NCI-H187 (cell line): ENCODE measurements at places on chromosomes 5 and 9.

DNA sequence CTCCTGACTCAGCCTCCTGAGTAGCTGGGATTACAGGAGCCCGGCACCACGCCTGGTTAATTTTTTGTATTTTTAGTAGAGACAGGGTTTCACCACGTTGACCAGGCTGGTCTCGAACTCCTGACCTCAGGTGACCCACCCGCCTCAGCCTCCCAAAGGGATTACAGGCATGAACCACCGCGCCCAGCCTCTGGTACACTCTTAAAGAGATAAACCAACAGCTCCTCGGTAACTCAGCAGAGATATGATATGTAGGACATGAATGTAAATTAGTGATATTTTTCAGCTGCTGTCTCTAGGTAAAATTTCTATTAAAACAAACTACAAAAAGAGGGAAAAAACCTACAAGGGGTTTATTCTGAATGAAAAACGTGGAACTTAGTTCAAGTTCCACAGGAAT lies 42.8 kb upstream of the HK3 start:
- no peak for DNase-seq

GRCh38 chr5:178895615-178896571 lies at the start of gene ZFP2:
ZFP2 (plus strand) TSS chr5:178895913; CDS start chr5:178931314, 35,401 bp downstream.
- DNase-seq, result no peak

DNA sequence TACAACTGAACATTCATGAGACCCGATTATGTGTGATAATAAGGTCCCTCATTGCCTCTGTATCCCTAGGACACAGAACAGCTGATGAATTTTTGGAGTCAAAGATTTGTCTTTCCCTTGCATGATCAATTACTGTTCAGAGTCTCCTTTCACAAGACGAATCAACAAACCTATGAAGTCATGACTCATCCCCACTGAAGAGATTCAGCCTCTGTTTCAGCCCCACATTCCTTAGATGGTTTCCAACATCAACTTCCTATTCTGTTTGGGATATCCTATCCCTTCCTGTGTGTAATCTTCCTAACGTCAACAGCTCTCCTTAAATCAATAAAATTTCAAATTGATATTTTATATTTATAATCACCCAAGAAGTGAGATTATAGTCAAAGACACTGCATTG lies 199.0 kb downstream of the DNAH5 start:
- DNase-seq, result no peak

GRCh38 chr5:2754581-2755075 lies 3.2 kb upstream of the IRX2 start:
- no peak for DNase-seq

DNA sequence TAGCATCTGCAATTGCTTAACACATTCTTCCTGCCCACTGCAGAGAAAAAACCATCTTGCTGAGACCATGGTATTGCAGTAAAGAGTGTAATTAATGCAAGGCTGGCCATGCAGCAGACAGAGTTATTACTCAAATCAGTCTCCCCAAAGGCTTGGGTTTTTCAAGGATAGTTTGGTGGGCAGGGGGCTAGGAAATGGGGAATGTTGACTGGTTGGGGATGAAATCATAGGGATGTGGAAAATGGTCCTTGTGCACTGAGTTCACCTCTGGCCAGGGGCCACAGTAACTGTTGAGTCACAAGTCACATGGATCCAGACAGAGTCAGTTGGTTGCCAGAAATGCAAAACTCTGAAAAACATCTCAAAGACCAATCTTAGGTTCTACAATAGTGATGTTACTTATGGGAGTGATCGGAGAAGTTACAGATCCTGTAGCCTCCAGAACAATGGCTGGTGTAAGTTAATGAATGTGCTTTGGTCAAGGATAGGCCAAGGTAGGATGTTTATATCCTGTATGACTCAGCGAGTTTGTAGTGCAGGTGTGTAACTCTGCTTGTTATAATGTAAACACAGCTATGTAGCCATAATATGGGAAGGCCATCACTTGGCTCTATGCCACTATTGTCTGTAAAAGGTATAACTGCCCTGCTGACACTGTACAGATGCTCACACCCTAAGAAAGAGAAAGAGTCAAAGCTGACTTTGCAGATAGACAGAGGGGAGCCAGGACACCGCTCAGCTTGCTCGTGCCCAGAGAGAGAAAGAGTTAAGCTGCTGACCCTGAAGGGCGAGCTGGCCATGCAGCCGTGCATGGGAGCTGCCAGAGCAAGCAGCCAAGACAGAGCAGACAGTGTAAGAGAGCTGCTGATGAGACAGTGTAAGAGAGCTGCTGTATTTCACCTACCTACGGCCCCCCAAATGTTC lies 27.2 kb downstream of the C9orf152 start:
- DNase-seq, result no peak

- no peak for DNase-seq
These were observed at the start of gene SLC25A2 for GRCh38 chr5:141303756-141304155. SLC25A2 (minus strand) TSS chr5:141304049; CDS start chr5:141303865, 184 bp downstream.

GRCh38 chr5:170511551-170512258 lies 7.9 kb downstream of the KCNIP1 start:
- no peak for DNase-seq

- DNase-seq, result no peak
These were observed 2.0 kb upstream of the PTGR1 start for GRCh38 chr9:111601237-111602018.

GRCh38 chr5:64972591-64972990 lies 203.9 kb downstream of the CWC27 start:
- DNase-seq, result no peak

GRCh38 chr5:59660737-59661136 lies 232.8 kb downstream of the PDE4D start:
- DNase-seq, result no peak

GRCh38 chr9:1709347-1709746 lies 305.8 kb upstream of the SMARCA2 start:
- no peak for DNase-seq

GRCh38 chr5:37850226-37850865 lies 10.5 kb upstream of the GDNF start:
- DNase-seq, result no peak

DNA sequence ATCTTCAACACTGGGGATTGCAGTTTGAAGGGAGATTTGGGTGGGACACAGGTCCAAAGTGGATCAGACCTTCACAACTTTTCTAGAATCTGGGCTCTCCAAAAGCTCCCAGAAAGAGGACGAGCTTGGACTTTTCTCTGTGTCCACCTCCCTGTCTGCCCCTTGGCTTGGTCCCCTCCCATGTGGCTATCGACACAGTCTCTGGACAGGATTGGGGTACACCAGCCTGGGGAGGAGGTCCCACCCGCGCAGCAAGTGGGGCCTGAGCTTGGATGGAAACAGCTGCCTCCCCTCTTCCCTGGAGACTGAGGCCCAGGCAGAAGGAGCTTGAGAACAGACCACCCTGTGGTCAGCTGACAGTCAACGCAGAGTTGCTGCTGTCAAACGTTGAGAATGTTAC lies 84.6 kb upstream of the FCN1 start:
- no peak for DNase-seq

DNA sequence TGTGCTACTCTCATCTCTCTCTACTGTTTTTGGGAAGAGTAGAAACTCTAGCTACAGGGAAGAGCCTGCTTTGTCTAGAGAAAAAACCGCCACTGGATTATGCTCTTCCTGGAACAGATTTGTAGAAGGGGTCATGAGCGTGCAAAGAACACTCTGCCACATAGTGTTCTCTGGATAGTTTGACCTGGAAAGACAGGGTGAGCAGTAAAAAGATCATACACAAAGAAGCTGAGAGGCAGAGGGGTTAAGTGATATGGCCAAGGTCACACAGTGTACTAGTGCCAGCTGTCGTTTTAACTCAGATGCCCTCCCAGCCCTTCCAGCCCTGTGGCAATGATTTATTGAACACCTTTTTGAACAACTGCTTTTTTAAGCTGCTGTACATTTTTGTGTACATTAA lies 182.2 kb downstream of the NNT start:
- no peak for DNase-seq

- no peak for DNase-seq
These were observed 86.7 kb downstream of the SLC44A1 start for GRCh38 chr9:105331160-105331559.

DNA sequence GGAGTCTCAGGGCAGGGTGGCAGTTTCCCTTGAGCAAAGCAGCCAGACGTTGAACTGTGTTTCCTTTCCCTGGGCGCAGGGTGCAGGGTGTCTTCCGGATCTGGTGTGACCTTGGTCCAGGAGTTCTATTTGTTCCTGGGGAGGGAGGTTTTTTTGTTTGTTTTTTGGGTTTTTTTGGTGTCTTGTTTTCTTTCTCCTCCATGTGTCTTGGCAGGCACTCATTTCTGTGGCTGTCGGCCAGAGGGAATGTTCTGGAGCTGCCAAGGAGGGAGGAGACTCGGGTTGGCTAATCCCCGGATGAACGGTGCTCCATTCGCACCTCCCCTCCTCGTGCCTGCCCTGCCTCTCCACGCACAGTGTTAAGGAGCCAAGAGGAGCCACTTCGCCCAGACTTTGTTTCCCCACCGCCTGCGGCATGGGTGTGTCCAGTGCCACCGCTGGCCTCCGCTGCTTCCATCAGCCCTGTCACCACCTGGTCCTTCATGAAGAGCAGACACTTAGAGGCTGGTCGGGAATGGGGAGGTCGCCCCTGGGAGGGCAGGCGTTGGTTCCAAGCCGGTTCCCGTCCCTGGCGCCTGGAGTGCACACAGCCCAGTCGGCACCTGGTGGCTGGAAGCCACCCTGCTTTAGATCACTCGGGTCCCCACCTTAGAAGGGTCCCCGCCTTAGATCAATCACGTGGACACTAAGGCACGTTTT lies 3.5 kb upstream of the PHYHD1 start:
- no peak for DNase-seq

GRCh38 chr5:63081402-63081801 lies 502.8 kb downstream of the LRRC70 start:
- no peak for DNase-seq

DNA sequence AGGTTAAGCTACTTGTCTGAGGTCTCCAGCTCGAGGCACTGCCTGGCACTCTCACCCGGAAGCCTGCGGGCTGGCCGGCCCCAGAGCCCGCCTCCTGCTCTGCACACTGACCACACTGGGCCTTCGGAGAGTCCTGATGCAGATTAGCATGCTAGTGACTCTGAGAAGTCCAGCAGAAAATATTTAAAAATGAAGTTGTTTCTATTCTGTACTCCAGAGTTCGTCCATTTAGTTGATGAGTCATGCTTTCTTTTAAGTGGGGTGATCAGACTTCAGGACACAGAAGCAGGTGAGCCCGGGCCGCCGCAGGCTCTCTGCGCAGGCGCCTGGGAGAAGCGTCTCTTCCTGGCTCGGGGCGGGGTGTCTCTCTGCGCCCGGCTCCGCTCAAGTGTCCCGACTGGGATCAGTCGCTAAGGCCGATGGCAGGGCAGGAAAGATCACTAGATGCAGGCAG lies 32.5 kb downstream of the FAM240B start:
- DNase-seq, result peak; percentile 14

DNA sequence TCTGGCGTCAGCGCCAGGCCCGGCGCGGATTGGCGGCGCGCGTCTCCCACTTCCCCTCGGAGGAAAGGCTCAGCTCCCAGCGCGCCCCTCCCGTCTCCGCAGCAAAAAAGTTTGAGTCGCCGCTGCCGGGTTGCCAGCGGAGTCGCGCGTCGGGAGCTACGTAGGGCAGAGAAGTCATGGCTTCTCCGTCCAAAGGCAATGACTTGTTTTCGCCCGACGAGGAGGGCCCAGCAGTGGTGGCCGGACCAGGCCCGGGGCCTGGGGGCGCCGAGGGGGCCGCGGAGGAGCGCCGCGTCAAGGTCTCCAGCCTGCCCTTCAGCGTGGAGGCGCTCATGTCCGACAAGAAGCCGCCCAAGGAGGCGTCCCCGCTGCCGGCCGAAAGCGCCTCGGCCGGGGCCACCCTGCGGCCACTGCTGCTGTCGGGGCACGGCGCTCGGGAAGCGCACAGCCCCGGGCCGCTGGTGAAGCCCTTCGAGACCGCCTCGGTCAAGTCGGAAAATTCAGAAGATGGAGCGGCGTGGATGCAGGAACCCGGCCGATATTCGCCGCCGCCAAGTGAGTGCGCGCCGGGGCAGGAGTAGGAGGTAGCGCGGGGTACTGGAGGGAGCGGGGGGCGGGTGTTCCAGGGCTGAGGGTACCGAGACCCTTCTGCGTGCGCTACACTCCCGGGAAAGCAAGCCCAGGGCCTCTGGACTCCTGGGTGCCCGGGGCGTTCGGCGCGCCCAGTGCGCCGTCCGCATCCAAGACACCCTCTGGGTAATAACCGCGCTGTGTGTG lies at the start of gene MSX2:
TSS of gene MSX2 (plus strand) at position 99 of the 777 bp plus-strand sequence. CDS start at position 177, 78 bp downstream.
- no peak for DNase-seq

DNA sequence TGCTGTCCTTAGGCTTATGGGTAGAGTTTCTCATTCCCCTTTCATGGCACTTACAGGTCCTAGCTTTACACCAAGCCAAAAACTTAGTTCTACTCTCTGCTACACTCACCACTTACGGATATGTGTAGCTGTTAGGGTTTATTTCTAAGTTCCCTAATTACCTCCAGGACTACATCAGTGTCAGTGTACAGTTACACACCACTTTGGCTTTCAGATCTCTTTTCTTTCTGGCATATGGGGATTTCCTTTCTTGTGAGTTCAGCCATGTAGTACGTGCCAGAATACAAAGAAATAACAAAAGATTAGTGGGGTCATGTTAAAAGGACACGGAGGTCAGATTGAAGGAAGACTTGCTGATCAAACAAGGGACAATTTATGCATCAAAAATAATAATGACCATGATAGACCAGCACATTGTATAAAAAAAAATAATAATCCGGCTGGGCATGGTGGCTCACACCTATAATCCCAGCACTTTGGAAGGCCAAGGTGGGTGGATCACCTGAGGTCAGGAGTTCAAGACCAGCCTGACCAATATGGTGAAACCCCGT lies 41.8 kb downstream of the LYRM7 start:
- no peak for DNase-seq

DNA sequence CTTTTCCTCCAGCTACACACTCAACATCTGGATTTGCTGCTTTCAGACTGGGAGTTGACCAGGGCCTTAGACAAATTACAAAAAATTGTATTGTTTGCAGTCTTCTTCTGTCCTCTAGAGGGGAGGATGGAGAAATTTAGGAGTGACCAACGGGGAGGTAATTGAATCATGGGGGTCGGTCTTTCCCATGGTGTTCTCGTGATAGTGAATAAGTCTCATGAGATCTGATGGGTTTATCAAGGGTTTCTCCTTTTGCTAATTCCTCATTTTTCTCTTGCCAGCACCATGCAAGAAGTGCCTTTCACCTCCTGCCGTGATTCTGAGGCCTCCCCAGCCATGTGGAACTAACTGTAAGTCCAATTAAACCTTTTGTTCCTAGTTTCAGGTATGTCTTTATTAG lies 4.2 kb downstream of the IFNA8 start:
- no peak for DNase-seq

DNA sequence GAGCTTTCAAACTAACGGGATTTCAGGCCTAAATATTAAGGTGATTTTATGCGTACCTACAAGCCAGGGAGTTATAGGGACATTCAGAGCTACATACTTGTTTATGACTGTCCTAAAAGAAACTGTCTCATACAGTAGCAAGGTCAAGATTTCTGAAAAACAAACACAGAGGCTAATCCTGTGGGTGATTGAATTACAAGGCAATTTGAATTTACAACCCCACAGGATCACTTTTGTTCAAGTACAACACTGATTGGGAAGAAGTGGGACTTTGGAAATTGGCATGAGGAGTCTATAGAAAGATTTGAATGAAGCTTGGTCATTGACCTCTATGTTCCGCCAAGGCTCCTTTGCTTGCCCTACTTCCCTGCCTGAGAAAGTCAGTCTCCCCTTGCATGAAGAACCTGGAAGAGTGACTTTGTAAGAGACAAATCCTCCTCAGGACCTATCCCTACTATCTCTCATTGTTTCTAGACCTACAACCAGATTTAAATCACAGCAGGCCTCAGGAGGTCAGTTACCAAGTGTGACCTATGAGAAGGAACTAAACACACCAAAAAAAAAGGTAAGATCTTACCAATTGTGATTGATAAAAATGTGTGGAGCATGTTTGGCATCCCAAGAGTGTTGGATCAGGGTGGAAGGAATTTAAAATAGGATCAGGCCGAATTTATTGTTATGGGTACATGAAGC lies 38.4 kb upstream of the CDC42SE2 start:
- no peak for DNase-seq
